Stimulated activated CD8-positive, alpha-beta memory T cell treated with anti-CD3 and anti-CD28 coated beads, Interleukin-2, amount 100 ng/mL, for 1 hour (primary cell): ENCODE measurements at places on chromosomes 16 and 17.

DNA sequence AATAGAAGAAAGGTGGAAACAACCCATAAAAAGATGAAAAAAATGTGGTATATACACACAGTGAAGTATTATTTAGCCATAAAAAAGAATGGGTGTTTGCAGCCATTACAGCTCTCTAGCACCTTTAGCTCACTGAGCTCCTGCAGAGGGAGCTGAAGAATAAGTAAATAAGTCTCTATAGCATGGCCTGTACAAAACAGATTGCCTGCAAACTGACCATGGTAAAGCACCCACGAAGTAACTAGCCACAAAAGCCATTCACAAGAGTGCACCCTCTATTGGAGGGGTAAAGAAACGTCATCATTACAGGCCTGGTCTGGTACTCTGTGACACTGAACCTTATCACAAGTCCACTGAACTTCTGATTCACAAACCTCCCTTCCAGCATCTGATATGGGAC, 76.3 kb downstream of the USP32 start:
- DNase-seq: no peak

DNA sequence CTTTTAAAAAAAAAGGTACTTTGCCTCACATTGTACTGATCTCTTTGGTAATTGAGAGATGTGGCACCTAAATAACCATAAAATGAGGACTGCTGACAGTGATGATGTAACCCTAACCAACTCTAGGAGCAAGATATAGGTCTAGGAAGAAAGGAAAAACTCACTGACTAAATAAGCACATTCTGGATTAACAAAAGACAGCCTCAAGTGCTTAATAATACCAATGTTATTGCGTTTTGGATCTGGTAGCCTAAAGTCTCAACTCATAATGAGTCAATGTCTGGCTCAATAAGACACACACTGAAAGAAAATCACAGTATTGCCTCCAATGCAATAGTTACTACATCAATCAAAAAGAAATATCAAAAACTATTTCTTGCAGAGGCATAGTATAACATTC, 3.0 kb downstream of the ERN1 start:
- no peak for DNase-seq

DNA sequence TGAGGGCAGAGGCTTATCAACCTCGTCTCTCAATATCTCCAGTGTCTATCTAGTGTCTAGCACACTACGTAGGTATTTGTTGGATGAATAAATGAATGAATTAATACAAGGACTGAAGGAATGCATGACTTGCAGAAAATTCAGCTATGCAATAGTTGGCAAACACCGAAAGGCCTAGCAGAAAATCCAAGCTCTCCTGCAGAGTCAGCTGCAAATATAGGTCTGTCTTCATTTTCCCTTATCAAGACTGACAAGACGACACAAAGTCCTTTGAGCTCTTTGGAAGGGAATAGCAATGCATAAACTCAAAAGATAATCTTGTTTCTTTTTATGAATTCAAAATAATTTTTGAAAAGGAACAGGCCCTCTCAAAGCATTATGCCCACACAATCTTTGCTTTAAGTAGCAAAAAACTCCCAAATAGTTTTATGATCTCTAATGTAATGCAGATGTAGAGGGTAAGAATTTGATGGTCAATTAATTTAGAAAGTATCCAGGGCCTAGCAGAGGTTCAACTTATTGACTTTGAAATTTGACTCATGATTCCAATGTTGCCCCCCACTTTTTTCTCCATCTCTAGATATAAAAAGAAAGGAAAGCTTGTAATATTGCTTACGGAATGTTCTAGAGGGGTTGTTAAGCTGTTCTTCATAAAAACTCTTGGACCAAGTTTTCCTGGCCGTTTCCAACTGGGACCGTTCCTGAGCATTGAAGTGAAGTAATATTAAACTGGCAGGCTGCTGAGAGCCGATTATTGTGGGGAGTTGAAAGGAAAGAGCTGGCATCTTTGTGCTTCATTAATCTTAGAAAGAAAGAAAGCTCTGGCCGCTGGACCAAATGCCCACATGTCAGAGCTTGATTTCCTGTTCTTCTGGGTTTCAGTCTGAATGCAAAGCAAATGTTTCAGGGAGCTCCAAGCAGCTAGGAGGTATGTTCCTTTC, 227.3 kb downstream of the HS3ST3A1 start:
- no peak for DNase-seq

DNA sequence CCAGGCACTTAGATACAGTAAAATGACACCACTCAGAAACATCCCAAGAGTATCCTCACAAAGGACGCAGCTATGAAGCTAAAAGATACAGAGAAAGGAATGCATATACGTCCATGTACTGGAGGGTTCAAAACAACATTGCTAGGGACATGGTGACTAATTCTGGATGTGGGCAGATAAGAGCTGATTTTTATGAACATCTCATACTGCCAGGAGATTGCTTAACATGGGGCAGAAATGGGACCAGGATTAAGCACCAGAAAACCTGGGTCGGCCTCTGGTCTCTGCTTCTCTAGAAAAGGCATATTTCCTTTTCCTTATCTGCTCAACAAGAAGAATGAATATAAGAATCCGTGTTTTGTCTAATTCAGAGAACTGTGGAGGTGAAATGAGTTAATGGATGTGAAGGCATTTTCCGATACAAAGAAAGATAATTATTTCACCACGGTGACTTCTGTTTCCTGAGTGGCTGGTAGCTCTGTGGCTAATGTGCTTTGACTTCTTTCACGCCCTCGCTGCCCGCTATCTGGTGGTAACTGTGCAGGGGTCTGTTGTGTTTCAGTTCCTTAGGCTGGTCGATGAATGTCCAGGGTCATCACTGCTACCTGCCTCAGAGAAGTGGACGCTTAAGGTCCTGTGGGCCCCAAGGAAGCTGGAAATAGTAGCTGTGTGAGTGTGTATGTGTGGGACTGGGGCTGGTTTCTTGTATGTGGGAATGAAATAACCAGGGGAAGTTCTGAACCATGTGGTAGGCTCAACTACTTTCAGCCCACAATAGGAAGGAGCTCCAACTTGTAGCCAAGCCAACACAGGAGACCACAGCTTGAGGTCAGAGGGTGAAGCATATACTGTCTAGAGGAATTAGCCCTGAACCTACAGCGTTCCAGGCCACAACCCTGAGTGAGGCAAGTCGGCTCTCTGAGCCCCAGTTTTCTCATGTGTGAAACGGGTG, 15.8 kb upstream of the CCL5 start:
- DNase-seq: no peak

GRCh38 chr17:68097161-68097805, 61.7 kb downstream of the KPNA2 start:
- no peak for DNase-seq

- no peak for DNase-seq
These were observed 7.0 kb upstream of the ZKSCAN2 start for GRCh38 chr16:25264597-25264996.

GRCh38 chr16:71364133-71364681, 5.7 kb downstream of the CALB2 start:
- DNase-seq: no peak

DNA sequence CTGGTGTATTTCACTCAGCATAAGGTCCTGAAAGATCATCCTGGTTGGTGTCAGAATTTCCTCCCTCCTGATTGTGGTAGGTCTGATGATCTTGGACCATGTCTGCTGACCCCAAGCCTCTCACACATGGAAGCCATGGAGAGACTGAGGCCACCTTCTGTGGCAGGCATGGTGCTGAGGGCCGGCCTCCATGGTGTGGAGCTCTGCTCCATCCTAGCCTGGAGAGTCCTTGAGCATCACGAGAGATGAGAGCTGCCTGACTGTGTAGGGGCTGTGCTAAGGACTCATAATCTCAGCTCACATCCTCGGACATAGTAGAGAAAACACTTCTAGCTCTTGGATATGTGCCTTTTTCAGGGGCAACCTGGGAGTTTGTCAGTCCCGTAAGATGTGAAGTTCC, 40.6 kb downstream of the MPRIP start:
- no peak for DNase-seq

GRCh38 chr16:31409433-31409832, 16.3 kb downstream of the ITGAD start:
- no peak for DNase-seq

DNA sequence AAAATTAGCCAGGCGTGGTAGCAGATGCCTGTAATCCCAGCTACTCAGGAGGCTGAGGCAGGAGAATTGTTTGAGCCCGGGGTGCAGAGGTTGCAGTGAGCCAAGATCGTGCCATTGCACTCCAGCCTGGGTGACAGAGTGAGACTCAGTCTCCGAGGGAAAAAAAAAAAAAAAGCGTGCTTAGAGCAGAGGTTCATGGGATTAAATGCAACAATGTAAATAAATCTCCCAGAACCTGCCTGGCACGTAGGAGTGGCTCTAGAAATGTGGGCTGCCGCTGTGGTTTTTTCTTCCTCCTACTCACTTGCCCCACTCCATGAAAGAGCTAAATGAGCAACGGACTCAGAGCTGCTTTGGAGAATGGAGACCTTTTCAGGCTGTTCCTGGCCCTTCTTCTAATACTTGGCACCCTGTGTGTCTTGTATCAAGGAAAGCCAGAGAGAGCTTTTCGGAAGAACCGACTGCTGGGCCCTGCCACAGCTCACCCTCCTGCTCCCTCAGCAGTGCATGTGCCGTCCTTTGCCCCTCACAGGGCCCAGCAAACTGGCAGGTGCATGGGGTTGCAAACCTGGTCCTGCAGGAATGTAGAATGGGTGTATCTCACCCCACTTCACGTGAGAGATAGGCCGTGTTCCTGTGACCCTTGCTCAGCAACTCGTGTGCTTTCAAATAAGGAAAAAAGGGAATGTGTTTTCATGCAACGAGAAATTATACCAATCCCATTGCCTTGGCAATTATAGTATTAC, 52.0 kb downstream of the LDHD start:
- DNase-seq: no peak

DNA sequence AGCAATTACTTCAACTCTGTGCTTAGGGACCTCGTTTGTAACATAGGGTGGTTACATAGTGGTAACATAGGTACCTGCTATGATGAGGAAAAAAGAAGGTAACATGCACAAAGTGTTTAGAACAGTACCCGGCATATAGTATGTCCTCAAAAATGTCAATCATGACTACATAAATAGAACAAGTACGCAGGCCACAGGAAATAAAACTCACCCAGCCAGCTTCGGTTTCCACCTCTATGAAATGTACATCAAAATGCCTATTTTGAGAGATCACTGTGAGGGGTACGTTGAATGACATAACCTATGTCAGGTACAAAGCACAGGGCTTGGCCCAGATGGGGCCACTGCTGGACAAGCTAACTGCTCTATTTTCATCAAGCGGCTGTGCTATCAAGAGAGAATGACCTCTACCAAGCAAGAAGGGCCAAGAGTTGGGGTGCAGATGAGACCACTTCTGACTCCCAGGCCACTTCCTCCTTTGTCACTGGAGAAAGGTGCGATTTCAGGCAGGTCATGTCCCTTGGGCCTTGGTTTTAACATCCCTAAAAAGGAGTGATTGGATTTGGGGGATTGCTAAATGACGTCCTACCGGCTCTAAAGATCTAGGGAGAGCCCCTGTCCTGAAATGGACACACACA, 45.4 kb downstream of the WSB1 start:
- DNase-seq: no peak

DNA sequence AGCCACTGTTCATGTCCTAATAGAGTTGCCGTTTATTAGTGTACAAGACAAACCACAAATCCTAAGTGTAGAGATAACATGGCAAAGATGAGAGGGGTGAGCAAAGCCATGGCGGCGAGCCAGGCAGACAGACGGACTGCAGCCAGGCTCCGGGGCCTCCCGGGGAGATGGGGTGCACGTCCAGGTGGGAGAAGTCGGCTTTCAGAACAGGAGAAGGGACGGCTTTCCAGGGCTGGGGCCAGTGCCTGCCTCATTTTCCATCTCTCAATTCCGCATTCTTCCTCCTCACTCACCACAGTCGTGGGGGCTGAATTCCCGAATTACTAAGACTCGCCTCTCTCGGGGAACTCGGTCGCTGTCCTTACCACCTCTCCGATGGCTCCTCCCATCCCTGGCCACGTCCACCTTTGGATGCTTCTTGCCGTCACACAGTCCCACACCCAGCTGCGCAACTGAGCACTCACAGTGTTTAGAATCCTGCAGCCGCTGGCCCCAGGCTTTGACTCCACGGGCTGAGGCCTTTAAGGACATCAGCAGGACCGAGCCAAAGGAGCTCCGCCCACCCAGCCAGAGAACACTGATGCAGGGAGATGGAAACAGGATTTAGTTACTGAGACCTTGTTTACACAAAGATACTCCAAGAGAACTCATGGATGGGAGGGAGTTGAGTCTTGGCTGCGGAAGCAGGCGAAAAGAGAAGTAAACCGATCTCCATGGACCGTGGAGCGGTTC, 59.7 kb downstream of the RNF112 start:
- DNase-seq: no peak

- peak; percentile 34 for DNase-seq
These were observed 558 bp downstream of the SOX15 start for GRCh38 chr17:7589204-7589868.

DNA sequence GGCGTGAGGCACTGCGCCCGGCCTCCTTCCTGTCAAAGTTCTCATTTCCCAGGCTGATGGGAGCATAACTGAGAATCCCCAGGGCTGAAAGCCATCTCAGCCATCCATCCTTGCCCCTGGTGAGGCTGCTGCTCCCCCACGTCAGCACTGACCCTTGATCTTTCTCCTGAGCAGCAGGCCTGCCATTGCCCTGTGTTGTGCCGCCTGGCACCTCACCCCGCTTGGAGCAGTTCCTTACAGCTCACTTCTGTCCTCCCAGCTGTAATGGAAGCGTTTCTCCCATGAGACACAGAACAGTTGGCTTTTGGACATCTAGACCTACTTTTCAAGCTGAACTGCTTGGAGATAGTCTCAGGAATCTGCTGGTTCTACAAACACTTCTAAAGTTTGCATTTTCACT, 51.5 kb downstream of the OR1D5 start:
- DNase-seq: no peak

- no peak for DNase-seq
These were observed 48.4 kb downstream of the PDPK1 start for GRCh38 chr16:2586241-2586640.

- no peak for DNase-seq
These were observed 22.2 kb upstream of the C17orf107 start for GRCh38 chr17:4877089-4877488.

DNA sequence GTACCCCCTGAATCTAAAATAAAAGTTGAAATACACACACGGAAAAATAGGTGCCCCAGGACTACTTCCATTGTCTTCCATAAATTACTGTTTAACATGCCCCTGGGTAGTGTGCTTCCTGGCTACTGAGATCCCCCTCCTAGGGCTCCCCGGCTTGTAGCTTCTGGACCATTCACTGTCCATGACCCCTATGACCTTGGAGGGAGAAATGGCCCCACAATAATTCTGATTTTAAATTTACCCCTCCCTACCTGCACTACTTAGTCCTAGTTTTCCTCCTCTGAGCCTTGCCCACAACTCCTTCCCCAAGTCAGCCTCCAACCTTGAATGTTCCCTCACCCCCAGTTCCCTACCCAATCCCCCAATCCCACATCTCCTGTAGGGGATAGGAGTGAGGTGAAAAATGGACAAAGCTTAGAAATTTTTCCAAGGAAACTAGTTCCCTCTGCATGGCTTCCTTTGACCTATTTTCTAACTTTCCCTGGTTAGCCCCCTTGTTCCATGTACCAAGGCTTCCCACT, 9.5 kb upstream of the MSL1 start:
- DNase-seq: no peak

DNA sequence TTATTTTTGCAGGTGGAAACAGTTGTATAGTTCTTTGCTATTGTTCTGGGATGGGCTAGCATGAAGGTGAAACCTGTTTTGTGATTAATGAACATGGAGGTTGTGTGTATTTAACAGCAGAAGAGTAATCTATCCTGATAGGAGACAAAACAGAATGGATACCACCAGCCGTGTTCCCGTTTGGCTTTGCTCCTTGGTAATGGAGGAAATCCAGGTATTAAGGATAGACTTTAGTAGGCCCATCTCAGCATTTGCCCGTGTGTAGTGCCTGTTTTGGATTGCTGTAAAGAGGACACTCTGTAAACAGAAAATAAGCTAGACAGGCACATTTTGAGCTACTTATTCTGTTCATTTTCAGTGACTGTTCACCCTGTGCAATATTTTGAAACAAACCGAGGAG, 215.1 kb downstream of the RBFOX1 start:
- DNase-seq: no peak
